ENCODE measurements at places on chromosomes 13 and 19.

GRCh38 chr13:76980075-76980718 is 11.7 kb upstream of the CLN5 start:
- peak; percentile 83 for DNase-seq

DNA sequence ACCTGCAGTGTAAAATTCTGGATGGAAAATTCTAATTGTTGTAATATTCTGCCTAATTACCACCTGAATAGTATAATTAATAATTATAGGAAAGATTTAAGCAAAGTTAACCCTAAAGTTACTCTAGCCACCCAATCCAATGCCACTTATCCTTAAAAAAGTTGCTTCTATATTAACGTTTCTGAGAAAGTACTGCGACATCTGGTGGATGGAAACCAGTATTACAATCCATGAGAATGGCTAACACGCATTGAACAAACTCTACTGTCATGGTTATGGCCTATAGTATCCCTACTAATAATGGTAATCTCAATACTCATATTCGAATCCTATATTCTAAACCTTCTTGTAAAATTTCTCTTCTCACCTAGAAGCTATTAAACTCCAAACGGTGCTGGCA is 1551.8 kb downstream of the SLITRK1 start:
- no peak for DNase-seq

DNA sequence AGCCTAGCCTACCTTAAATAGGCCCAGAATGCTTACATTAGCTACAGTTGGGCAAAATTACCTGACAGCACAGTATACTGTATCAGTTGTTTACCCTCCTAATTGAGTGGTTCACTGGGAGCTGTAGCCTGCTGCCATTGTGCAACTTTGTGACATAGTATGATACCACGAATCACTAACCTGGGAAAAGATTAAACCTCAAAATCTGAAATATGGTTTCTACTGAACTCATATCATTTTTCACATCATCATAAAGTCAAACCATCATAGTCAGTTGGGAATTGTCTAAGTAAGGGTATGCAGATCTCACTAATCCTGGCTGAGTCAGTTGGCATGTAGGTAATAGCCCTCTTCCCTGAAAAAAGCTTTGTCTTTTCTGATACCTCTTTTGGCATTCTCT is 9.2 kb downstream of the PAN3 start:
- no peak for DNase-seq

- no peak for DNase-seq
Observed at GRCh38 chr13:29917650-29918049, 67.2 kb upstream of the UBL3 start.

- DNase-seq: no peak
Observed at GRCh38 chr19:33731881-33732280, 64.8 kb upstream of the KCTD15 start.

- DNase-seq: no peak
Observed at GRCh38 chr13:42396901-42397655, 125.1 kb downstream of the AKAP11 start.

DNA sequence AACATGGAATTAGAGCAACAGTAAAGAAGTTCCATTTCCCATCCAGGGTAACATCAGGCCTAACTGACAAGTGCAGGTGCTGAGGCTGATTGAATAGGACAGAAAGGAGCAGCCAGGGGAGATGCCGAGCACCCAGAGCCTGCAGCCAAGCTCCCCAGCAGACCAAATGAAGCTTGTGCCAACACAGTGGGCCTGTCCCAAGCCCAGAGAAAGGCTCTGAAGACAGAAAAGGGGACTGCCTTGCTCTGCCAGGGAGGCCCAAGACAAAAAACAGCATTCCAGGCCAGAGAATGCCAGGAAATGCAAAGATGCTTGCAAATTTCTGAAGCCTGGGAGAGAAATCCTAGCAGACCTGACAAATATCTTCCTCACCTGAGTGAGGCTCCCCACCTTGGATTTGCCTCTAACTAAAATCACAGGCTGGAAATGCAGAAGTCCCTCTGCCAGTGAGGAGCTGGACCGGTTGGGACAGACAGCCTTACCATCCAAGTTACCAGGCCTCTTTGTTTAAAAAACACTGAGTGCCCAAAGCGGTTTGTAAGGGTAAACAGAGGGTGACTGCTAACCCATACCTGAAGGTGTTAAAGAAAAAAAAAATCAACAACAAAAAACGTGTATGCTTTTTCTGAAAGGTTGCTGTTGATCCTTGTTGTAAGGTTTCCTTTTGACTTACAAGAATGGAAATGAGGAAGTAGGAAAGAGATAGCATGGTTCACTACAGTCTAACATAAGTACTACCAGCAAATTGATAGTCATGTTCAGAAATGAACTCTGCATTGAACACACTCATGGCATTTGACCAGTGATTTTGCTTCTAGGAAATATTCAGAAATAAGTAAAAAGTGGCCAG is 11.8 kb upstream of the HMGB1 start:
- no peak for DNase-seq

DNA sequence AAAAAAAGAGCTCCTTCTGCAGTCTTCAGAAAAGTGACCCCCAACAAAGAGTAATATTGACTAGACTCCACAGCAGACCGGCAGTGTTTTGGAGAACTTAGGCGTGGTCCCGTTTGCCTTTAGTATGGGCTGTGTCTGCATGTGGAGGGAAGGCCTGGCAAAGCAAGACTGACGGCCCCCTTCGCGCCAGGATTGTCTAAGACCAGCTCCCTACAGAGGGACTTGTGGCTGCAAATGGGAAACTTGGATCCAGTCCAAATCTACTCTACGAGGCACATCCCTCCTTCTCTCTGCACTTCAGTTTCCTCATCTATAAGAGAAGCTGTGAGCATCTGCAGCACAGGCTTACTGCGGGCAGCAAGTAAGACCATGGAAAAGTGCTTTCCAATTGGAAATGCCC is 350.0 kb downstream of the ZNF536 start:
- no peak for DNase-seq

GRCh38 chr13:111945086-111945485 is 121.9 kb upstream of the SOX1 start:
- DNase-seq: no peak

GRCh38 chr13:30805132-30805537 is 69.8 kb downstream of the ALOX5AP start:
- no peak for DNase-seq

DNA sequence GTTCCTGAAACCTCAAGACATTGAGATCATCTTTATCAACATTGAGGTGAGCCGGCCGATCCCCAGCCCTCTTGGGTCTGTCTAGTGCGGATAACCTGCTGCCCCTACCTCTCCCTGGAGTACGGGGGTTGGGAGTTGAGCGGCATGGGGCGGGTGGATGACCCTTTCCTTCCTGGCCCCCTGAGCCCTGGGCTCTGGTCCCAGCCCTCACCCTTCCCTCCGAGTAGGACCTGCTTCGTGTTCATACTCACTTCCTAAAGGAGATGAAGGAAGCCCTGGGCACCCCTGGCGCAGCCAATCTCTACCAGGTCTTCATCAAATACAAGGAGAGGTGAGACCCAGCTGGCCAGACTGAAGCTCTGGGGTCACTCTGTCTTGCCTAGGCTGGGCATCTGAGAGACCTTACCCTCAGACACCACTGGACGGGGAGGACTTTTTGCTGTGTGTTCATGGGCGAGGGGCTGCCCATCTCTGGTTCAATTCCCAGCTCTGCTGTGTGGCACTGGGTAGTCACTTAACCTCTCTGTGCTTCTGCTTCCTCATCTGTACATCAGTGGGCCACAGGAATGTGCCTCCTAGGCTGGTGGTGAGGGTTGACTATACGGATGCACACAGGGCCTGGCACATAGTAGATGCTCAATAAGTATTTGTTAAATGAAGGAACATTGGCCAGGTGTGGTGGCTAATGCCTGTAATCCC is 52.7 kb downstream of the VAV1 start:
- DNase-seq: no peak

- DNase-seq: no peak
Observed at GRCh38 chr19:13097033-13097462, 5.6 kb downstream of the LYL1 start.

GRCh38 chr19:10517361-10517759 is at the start of gene S1PR5:
Gene S1PR5, minus strand, starts transcription at chr19:10517447. Its CDS starts 2,436 bp downstream, at chr19:10515011.
- DNase-seq: no peak

- no peak for DNase-seq
Observed at GRCh38 chr19:55670280-55671053, 4.6 kb upstream of the EPN1 start.

DNA sequence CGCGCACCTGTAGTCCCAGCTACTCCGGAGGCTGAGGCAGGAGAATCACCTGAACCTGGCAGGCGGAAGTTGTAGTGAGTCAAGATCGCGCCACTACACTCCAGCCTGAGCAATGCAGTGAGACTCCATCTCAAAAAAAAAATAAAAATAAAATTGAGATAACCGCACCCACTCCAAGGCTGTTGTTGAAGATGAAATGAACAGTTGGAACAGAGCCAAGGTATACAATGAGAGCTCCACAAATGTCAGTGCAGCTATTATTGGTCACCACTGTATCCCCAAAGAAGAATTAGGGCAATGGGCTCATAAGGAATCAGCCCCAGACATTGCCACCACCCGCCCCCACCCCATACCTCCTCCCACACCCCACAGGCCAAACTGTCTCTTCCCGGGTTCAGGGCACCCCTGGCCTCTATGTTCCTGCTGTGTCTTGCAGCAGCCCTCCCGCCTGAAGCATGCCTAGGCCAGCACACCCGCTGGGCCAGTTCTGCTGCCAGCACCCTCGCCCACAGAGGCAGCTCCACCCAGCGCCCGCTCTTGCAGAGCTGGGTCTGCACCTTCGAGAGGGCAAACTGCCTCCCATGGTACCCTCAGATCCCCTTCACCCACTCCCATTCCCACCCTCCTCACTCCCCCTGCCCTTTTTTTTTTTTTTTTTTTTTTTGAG is 3.5 kb upstream of the S1PR5 start:
- DNase-seq: no peak

GRCh38 chr19:4059891-4060620 is 6.6 kb downstream of the ZBTB7A start:
- no peak for DNase-seq

- no peak for DNase-seq
Observed at GRCh38 chr13:106373989-106374572, 161.4 kb downstream of the EFNB2 start.

GRCh38 chr19:2188708-2189385 is 25.1 kb downstream of the DOT1L start:
- peak; percentile 25 for DNase-seq

DNA sequence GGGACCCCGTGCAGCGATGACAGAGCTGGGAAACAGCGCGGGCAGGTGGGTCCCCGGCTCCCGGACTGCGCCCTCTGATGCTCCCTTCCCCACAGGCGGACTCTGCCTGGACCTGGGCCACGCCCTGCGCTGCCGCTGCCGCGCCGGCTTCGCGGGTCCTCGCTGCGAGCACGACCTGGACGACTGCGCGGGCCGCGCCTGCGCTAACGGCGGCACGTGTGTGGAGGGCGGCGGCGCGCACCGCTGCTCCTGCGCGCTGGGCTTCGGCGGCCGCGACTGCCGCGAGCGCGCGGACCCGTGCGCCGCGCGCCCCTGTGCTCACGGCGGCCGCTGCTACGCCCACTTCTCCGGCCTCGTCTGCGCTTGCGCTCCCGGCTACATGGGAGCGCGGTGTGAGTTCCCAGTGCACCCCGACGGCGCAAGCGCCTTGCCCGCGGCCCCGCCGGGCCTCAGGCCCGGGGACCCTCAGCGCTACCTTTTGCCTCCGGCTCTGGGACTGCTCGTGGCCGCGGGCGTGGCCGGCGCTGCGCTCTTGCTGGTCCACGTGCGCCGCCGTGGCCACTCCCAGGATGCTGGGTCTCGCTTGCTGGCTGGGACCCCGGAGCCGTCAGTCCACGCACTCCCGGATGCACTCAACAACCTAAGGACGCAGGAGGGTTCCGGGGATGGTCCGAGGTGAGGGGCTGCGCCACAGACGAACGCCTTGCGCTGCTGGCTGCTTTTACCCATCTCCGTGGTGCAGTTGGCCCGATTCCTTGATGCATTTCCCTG is 7.8 kb upstream of the SELENOV start:
- peak; percentile 63 for DNase-seq

GRCh38 chr19:8366961-8367326 is 3.0 kb downstream of the ANGPTL4 start:
- DNase-seq: no peak

- DNase-seq: no peak
Observed at GRCh38 chr19:53012006-53012405, 1.7 kb upstream of the ERVV-1 start.

DNA sequence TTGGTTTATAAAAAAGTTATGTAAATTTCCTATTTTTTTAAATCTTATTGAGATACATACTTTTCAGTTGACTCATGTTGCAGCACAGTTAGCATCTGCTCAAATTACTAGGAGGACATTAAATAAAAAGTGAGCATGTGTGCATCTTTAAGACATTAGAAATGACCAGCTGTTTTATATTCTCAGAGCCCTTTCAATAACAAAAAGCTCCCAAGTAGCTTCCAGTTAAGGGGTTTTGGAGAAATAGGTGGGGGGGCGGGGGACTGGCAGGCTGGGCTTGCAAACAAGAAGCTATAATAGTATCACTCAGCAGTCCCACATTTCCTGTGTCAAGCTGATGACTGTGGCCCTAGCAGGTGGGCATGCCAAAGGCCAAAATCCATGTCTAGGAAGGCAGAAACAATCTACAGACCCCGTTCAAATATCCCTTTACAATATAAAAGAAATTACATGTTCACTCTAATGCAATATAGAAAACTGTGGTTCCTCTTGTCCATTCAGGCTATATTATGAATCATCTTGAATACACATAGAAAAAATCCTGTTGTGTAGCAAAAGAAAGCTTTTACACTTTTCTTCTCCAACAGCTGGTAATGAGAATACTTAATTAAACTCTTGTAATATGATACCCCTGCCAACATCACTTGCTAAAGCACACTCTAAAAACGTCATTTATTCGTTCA is 1713.2 kb upstream of the SLC10A2 start:
- no peak for DNase-seq

- no peak for DNase-seq
Observed at GRCh38 chr19:45862271-45862563, 730 bp downstream of the SYMPK start.

DNA sequence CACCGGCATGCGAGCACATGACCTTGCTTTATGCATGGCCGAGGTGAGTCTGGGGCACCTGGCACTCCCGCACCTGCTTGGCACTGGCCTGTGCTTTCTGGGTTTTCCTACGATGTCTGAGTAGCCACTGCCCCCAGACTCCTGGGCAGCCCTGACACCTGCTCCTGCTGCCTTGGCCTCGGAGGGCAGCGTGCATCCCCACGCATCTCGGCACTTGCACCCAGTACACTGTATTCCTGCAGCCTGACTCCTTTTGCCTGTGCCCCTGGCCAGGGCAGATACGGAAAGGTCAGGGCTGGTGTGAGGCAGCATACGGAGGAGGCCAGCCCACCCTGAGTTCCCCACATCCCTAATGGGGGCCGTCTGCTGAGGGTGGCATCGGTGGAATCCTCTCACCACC is 340.6 kb downstream of the TEX29 start:
- no peak for DNase-seq

DNA sequence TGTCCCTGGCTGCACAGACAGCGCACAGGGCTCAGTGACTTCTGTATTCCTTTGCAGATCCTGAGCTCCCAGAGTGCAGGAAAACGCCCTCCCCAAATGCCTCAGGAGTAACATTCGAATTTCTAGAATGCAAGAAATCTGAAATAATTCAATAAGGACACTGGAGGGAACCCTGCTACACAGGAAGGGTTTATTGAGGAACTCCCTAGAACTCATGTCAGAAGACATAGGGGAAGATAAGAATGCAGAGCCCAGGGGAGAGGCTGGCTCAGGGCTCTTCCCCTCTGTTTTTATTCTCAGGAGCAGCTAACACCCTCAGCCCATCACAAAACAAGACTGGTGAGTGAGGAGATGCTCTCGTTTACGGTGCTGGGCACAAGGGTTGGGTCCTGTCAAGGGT is 6.8 kb downstream of the LILRA1 start:
- no peak for DNase-seq

Measured in stimulated activated CD4-positive, alpha-beta T cell treated with anti-CD3 and anti-CD28 coated beads, Interleukin-1b, Interleukin-23, amount 100 ng/mL, for 24 hours (primary cell).